Activated T-helper 2 cell treated with anti-CD3 and anti-CD28 coated beads, Interferon-gamma antibody, Interleukin-2, Interleukin-4, amounts not matched to agents 10 μg/mL and 5 μg/mL and 100 μg/mL, durations not matched to agents 14 hours and 24 hours and 36 hours (primary cell): ENCODE measurements at places on chromosomes 11 and 22. TPM values are rescaled to one million over a fixed set of nuclear protein-coding genes. Genes with fewer than 3 reads are reported as not detected.
A peak's percentile ranks its signal among the peaks of the same experiment; 100 is the strongest.

GRCh38 chr22:46267431-46268279, at the start of gene TTC38:
Gene TTC38 (plus strand): TSS chr22:46268008. CDS start chr22:46268040, 32 bp downstream.
- peaks cover 20% of the 10 kb centered on the region for H3K36me3 ChIP-seq
- H3K27ac ChIP-seq = peak within 1 kb of the TSS; percentile 55
- H3K4me3 ChIP-seq = peak within 1 kb of the TSS; percentile 89
- H3K4me1 ChIP-seq = peaks cover 19% of the 10 kb centered on the region

DNA sequence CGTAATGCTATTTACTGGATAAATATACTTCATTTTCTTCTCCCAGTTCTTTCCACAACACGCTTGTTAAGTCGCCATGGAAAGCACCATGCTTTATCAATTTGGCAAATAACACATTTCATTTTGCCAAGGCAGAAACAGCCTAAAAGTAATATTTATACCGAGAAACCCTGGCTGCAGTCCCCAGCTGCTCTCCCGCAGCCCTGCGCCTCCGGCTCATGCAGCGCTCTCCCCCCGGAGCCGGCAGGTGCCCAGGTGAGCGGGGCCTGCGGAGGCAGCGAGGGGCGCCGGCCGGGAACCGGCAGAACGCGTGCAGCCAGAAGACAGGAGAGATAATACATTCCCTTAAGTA, 681 bp upstream of the ARHGEF12 start:
- peak overlapping the region; percentile 37 for H3K4me3 ChIP-seq
- H3K27ac ChIP-seq = no peak overlapping the region
- DNase-seq = no peak

- H3K4me3 ChIP-seq = no peak overlapping the region
- peaks cover 3% of the 10 kb centered on the region for H3K4me1 ChIP-seq
- H3K27me3 ChIP-seq = peaks cover 18% of the 10 kb centered on the region
- DNase-seq = no peak
- H3K36me3 ChIP-seq = no peaks in the 10 kb centered on the region
These were observed 20.9 kb upstream of the DRD2 start for GRCh38 chr11:113496026-113496651.

The METTL15 gene
- 15.3 and 17.4 TPM in 2 replicates for total RNA-seq

DNA sequence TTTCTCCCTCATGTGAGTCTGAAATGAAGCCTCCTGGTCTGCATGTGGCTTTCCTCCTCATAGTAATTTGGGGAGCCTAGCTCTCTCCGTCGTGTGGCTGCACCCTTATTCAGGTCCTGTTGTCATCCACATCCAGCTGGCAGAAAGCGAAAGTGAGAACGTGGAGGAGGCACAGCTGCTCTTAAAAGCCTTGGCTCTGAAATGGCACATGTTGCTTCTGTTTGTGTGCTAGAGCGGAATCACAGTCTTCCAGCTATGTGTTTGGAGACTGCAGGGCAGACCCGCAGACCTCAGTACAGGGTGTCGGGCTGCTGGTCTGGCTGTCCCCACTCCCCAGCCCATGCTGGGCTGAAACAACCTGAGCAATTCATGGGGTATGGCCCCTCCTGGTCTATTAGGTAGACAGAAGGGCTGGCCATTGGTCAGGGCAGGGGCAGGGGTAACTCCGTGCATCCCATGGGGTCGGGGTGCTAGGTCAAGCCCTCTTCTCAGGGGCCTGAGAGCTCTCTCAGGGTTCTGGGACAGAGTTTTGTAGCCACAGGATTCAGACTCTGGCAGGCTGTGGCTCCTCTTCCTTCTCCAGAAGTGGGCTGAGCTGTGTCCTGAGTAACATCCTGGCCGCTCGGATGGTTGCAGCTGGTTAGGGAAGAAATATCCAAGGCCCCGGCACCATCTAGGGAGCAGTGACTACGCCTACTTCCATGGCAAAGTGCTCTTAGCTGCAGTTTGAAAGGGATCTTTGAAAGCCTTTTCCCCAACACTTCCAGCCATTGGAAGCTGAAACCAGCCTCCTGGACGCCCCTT, 50.6 kb downstream of the C11orf96 start:
- DNase-seq = no peak
- no peak overlapping the region for H3K4me3 ChIP-seq

DNA sequence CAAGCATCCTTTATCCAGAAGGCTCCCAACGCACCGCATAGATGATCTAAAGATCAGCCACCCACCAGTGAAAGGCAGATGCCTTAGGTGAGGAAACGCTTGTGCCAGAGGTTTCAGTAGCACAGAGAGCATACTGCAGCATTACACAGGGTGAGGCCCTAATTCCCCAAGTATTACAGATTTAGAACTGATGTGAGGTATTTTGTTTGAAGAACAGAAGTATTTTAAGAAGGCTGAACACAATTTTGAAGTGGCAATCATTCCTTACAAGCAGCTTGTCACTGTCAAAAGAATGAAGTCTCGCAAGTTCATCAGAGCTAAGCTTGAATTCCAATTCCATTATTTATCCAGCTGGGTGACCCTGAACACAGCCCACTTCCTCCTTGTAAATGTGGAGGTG, 70.0 kb upstream of the FAT3 start:
- H3K4me3 ChIP-seq = no peak overlapping the region
- H3K27me3 ChIP-seq = no peaks in the 10 kb centered on the region
- H3K4me1 ChIP-seq = no peaks in the 10 kb centered on the region
- no peak for DNase-seq
- H3K36me3 ChIP-seq = no peaks in the 10 kb centered on the region

The WBP2NL gene
- total RNA-seq = 1.3 and 1.6 TPM in 2 replicates

- peaks cover 26% of the 10 kb centered on the region for H3K4me1 ChIP-seq
- peaks cover 3% of the 10 kb centered on the region for H3K36me3 ChIP-seq
- no peak for DNase-seq
- H3K27ac ChIP-seq = no peak overlapping the region
These were observed 4.8 kb downstream of the GVQW3 start for GRCh38 chr11:76385903-76386302.

- no peak overlapping the region for H3K27ac ChIP-seq
- H3K4me1 ChIP-seq = peaks cover 2% of the 10 kb centered on the region
- no peak overlapping the region for H3K4me3 ChIP-seq
- no peak for DNase-seq
- no peaks in the 10 kb centered on the region for H3K27me3 ChIP-seq
These were observed 19.5 kb downstream of the CBX7 start for GRCh38 chr22:39132871-39133524.

- no peaks in the 10 kb centered on the region for H3K4me1 ChIP-seq
- no peak overlapping the region for H3K4me3 ChIP-seq
- peaks cover 27% of the 10 kb centered on the region for H3K27me3 ChIP-seq
- H3K36me3 ChIP-seq = no peaks in the 10 kb centered on the region
These were observed 207.2 kb upstream of the TBCEL start for GRCh38 chr11:120816711-120817110.

GRCh38 chr11:79265756-79266322, 175.0 kb downstream of the TENM4 start:
- no peaks in the 10 kb centered on the region for H3K27me3 ChIP-seq
- H3K27ac ChIP-seq = no peak overlapping the region
- H3K36me3 ChIP-seq = no peaks in the 10 kb centered on the region
- H3K4me1 ChIP-seq = no peaks in the 10 kb centered on the region
- no peak for DNase-seq
- H3K4me3 ChIP-seq = no peak overlapping the region

GRCh38 chr22:35312198-35313059, 12.7 kb downstream of the TOM1 start:
- peaks cover 71% of the 10 kb centered on the region for H3K4me1 ChIP-seq
- H3K27me3 ChIP-seq = no peaks in the 10 kb centered on the region
- H3K27ac ChIP-seq = peak overlapping the region; percentile 88
- DNase-seq = no peak

- H3K36me3 ChIP-seq = no peaks in the 10 kb centered on the region
- no peak overlapping the region for H3K4me3 ChIP-seq
- peaks cover 43% of the 10 kb centered on the region for H3K27me3 ChIP-seq
- H3K4me1 ChIP-seq = no peaks in the 10 kb centered on the region
- no peak for DNase-seq
- H3K27ac ChIP-seq = no peak overlapping the region
These were observed 23.9 kb downstream of the MAP6 start for GRCh38 chr11:75644946-75645345.

The RPL27A gene
- total RNA-seq = 749 and 766 TPM in 2 replicates

DNA sequence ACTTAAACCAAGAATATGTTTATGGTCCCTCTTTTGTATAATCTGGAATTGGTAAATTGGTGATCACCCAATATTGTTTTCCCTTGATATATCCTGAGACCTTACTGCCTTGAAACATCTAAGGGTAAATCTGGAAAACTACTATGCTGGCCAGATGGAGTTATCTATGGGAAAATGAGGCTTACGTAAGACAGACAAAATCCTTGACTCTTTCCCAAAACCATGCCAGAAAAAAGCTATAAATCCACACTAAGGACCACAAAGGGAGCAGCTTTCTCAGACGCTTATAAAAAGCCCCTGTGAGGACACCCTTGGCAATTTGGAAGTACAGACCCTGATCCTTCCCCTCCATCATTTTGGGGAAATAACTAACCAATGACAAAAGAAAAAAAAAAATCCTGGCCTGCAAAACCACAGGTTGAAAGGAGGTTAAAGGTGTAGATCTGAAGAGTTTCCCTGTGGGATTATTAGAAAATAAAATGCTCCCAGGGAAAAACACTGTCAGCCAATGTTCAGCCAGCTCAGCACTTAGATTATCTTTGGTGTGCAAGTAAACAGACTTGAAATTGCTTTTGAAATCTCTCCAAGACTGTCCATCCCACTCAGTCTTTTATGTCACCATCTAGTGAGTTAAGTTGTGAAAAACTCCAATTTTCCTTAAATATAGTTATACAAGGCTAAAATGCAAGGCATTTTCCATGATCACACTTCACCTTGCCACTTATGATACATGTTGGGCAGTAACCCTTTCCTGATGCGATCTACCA, 6.6 kb upstream of the AMBRA1 start:
- no peak overlapping the region for H3K27ac ChIP-seq
- H3K27me3 ChIP-seq = no peaks in the 10 kb centered on the region
- no peak for DNase-seq

DNA sequence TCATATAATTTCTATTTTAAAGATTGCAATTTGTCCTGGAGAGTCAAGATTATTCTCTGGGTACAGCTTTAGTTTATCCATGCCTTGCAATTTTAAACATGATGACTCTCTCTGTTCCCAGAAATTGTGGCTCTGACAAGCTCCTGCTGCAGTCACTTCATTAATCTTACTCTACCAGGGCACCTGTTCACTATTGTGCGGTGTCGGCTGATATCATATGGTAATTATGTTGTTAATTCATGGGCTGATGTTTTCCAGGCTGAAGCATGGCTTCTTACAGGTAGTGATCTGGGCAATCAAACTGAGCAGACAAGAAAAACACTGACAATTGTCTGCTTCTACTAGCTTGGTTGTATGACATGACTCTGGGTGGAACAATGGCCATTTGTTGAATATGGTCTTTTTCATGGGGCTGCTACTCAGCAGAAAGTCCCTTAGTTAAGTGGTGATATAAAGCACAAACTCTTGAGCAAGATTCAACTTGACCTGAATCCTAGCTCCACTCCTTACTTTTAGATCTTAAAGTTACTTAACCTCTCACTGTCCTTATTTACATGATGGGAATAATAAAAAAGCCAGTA, 230.7 kb downstream of the FAT3 start:
- H3K27ac ChIP-seq = no peak overlapping the region
- no peaks in the 10 kb centered on the region for H3K27me3 ChIP-seq
- no peaks in the 10 kb centered on the region for H3K36me3 ChIP-seq
- H3K4me3 ChIP-seq = no peak overlapping the region
- DNase-seq = no peak
- H3K4me1 ChIP-seq = peaks cover 4% of the 10 kb centered on the region

GRCh38 chr11:70682760-70683159, 284.4 kb downstream of the CTTN start:
- no peak overlapping the region for H3K4me3 ChIP-seq
- DNase-seq = no peak
- H3K4me1 ChIP-seq = peaks cover 4% of the 10 kb centered on the region
- no peak overlapping the region for H3K27ac ChIP-seq

GRCh38 chr11:47599902-47600301, 5.7 kb upstream of the C1QTNF4 start:
- no peak overlapping the region for H3K27ac ChIP-seq
- no peak for DNase-seq
- H3K36me3 ChIP-seq = no peaks in the 10 kb centered on the region
- H3K4me1 ChIP-seq = no peaks in the 10 kb centered on the region
- H3K27me3 ChIP-seq = peaks cover 5% of the 10 kb centered on the region
- no peak overlapping the region for H3K4me3 ChIP-seq

The DGCR6 gene
- total RNA-seq = 0.87 and 1.2 TPM in 2 replicates

- H3K27me3 ChIP-seq = no peaks in the 10 kb centered on the region
- H3K27ac ChIP-seq = no peak overlapping the region
- H3K4me1 ChIP-seq = no peaks in the 10 kb centered on the region
- no peak for DNase-seq
- peaks cover 16% of the 10 kb centered on the region for H3K36me3 ChIP-seq
These were observed 65.3 kb downstream of the MCM5 start for GRCh38 chr22:35465109-35465701.

The SHANK2 gene
- total RNA-seq = not detected in 2 replicates

The CACNA1I gene
- total RNA-seq = 0.09 TPM in 2 replicates

- no peak overlapping the region for H3K27ac ChIP-seq
- H3K27me3 ChIP-seq = no peaks in the 10 kb centered on the region
- H3K4me1 ChIP-seq = no peaks in the 10 kb centered on the region
- no peak for DNase-seq
- no peaks in the 10 kb centered on the region for H3K36me3 ChIP-seq
These were observed 15.9 kb upstream of the MUC6 start for GRCh38 chr11:1052133-1053011.

GRCh38 chr22:35301372-35301874, 1.7 kb downstream of the TOM1 start:
- peaks cover 48% of the 10 kb centered on the region for H3K4me1 ChIP-seq
- peaks cover 22% of the 10 kb centered on the region for H3K36me3 ChIP-seq
- H3K27me3 ChIP-seq = no peaks in the 10 kb centered on the region
- DNase-seq = no peak

DNA sequence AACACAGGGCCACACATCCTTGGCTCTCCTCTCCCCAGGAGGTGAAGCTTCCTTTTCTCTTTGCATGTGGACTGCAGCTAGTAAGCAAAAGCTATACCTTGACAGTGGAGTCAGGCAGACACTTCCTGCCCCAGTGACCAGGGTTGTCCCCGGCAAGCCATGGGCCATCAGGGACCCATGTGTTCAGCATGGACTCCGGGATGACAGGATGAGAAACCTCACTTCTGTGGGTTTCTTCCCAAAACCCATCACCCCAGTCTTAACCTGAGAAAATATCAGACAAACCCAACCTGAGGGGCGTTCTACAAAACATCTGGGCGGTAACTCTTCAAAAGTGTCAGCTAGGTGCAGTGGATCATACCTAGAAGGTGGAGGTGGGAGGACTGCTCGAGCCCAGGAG, 40.2 kb downstream of the GNB1L start:
- no peaks in the 10 kb centered on the region for H3K4me1 ChIP-seq
- no peak overlapping the region for H3K27ac ChIP-seq
- DNase-seq = no peak

The MYOD1 gene
- total RNA-seq = not detected in 2 replicates

GRCh38 chr11:116461789-116462188, 311.0 kb downstream of the BUD13 start:
- no peak overlapping the region for H3K27ac ChIP-seq
- H3K4me3 ChIP-seq = no peak overlapping the region
- H3K27me3 ChIP-seq = peaks cover 3% of the 10 kb centered on the region
- no peaks in the 10 kb centered on the region for H3K4me1 ChIP-seq

The NXPE4 gene
- total RNA-seq = not detected in 2 replicates

DNA sequence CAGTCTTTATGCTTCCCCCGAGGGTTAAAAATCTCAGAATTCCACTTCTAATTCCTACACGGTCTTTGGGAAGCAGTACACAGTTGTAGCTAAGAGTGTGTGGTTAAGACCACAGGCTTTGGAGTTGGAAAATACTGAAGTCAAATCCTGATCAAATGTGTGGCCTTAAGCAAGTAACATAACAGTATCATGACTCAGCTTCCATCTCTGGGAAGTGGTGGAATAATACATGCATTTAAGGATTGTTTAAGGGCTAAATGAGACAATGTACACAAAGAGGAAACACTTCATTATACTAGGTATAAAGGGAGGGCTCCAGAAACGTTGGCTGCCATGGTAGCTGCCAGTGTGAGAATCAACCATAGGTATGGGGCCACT, 71.5 kb downstream of the FAT3 start:
- no peaks in the 10 kb centered on the region for H3K36me3 ChIP-seq
- H3K27me3 ChIP-seq = no peaks in the 10 kb centered on the region
- no peak overlapping the region for H3K4me3 ChIP-seq
